ENCODE measurements at places on chromosomes 12 and 14.

DNA sequence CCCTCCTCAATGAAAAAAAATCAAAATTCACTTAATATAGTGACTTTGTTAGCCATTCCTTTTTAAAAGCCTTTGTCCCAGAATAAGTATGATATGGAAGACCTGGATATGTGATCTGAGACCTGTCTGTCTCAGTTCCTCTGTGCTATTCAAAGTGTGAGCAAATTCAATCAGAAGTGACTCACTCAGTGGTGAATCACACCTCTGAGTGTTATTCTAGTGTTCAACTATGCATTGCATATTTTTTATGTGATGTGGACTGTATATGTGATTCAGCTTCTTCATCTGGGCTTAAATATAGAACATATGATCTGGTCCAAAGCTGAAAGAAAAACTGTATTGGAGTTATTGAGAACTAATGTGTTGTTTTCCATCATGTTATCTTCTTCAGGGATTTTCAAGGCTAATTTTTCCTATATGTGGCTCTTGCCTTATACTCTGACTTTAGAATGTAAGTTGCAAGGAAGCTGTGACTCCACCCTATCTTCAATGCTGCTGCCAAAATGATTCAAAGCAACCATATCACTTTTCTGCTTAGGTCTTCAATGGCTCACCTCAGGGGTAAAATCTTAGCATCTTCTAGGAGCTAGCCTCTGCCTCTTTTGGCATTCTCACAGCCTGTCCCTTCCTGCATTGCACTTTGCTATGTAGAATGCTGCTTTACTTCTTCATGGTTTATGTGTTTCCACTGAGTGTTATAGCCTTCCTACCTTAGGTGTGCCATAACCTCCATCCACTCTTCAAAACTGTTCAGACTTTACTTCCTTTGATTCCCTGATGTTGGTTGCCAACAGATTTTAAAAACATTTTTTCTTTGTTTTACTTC, 169.8 kb downstream of the OTOGL start:
- no peak for DNase-seq

GRCh38 chr14:102229739-102230092, 75.2 kb downstream of the MOK start:
- DNase-seq, result no peak

GRCh38 chr12:546920-547845, 87.4 kb downstream of the B4GALNT3 start:
- peak; percentile 56 for DNase-seq

- no peak for DNase-seq
Observed at GRCh38 chr12:123388951-123389559, 5.1 kb downstream of the KMT5A start.

DNA sequence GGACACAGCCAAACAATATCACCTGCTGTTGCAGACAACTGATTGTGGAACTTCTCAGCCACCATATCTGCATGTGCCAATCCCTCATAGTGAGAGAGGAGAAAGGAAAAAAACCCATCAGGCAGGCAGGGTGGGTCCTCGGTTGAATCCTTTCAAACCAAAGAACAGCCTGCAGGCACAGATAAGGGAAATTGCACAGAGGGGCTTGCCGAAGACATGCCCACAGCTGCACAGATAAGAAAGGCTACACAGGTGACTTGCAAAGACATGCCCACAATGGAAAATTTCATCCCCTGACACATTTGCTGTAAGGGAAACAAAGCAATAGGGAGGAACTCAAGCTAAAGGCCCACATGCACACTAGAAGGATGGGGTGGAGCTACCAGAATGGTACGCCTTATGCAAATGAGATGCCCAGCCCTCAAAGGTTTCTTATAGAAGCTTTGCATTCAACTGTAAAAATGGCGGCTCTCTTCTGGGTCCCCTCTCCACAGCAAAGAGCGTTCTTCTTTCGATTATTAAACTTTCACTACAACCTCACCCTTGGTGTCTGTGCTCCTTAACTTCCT, 170.0 kb upstream of the TMPO start:
- DNase-seq, result no peak

DNA sequence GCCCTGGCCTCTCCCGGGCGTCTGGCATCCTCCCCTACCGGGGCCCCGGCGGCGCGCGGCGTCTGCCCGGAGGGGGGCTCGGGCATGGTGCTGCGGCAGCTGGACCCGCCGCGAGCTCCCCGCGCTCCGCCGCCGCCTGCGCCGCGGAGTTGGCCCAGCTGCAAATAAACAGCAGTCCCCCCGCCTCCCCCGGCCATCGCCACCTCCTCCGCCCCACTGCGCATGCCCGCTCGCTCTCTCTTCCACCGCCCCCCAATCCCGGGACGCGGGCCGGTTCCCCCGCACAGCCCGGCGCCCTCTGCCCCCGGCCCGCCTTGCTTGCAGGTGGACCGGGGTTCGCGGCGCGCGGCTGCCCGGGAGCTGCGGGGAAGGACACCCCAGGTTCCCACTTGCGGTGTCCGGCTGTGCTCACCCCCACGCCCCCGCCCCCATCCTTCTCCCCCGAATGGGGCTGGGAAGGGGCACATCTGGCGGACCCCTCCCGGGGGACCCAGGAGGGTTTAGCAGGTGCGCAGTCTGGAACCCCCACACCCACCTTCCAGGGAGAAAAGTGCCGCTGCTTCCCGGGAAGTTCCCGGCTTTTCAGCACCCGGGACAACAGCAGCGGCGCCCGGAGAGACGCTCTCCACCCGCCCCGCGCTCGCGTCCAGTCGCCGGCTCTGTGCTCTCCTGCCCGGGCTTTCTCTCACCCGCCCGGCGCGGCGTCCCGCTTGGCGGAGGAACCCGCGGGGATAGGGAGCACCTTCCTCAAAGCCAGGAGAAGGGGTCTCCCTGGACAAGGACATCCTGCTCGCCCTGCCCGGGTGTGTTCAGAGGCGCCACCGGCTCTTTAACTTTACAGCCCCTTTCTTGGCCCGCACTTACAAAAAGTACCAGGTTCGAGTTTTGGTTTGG, at the start of gene TMTC1:
TSS of gene TMTC1 (minus strand) at position 170 of the 894 bp plus-strand sequence. CDS start 191 bp downstream, outside the sequence.
- DNase-seq, result no peak

- no peak for DNase-seq
Observed at GRCh38 chr12:39230086-39230485, 212.8 kb downstream of the KIF21A start.

DNA sequence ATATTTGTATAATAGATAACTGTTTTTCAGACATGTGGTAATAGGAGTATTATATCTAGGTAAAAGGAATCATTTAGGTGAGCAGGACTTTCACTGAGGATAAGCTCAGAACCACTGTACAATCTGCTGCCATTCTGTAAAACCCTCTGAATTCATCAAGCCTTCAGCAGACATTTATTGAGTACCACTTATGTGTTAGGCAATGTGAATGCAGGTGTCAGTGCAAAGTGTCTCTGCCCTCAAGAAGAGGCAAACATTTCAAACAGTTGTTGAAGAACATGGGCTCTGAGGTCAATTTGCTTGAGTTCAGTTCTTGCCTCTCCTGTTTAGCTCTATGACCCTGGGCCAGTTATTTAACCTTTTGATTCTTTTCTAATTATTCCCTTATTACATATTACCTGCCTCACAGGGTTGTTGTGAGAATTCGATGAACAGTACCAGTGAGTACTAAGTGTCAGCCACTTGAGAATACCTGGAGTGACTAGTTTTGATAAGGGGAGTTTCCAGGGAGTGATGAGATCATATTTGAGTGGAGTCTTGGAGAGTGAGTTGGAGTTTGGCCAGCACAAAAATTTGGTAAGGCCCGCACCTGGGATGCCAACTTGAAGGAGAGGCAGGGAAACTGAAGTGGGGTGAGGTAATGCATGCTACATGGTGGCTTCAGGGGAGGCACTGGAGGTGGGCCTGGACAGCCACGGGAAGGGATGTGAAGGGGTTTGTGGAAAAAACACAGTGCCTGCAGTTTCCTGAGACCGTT, 33.7 kb downstream of the RASSF8 start:
- no peak for DNase-seq

All from activated naive CD4-positive, alpha-beta T cell (primary cell).